ENCODE measurements at places on chromosomes 6 and 20.

DNA sequence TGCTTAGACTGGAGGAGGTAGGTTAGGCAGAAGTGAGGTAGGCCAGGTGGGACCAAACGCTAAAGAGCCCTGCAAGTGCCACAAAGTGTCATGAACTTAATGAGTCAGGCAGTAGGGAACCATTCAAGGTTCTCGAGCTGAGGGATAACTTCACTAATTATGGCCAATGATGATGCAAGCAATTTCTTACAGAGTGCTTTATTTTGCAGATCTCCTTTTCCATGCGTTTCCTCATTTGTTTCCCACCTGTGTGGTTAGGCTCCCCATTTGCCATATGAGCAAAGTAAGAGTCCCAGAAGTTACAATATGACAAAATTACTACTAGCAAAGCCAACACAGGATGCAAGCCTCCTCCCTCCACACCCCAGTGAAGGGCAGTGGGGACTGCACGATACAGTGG lies 36.5 kb upstream of the PSMF1 start:
- DNase-seq = no peak

GRCh38 chr6:10963113-10963512 lies 76.3 kb downstream of the SYCP2L start:
- no peak for DNase-seq

GRCh38 chr6:120290964-120291363 lies 941.4 kb upstream of the MAN1A1 start:
- no peak for DNase-seq

GRCh38 chr6:40721271-40721952 lies 134.2 kb upstream of the LRFN2 start:
- no peak for DNase-seq

GRCh38 chr20:48564982-48565539 lies 262.7 kb downstream of the PREX1 start:
- DNase-seq = no peak

DNA sequence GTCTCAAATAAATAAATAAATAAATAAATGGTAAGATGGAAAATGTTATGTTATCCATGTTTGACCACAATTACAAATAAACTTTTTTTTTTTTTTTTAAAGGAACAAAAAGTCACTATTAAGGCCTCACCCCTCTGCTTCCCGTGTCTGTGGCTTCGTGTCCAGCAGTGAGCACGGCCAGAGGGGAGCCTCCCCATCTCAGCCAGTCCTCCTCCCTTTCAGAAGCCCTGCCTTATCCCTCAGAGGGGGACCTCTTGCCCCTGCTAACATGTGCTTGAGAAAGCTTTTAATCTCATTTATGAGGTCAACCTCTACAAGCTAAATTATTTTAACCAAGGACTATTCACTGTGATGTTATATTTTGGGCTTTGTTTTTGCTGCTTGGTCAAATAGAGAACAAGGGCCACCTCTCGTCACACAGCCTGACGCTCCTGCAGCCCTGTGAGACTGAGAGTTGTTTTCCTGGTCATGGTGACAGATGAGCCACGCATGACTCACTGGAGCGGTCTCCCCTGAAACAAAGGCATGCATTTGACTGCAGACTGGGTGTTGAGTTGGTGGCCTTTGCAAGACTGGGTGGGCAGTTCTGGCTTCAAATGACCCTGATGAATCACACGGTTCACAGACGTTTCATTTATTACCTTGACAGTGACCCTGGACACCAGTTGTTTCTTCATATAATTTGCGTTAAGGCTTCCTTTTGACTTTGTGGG lies 131.8 kb downstream of the TIAM2 start:
- DNase-seq = peak; percentile 32

- DNase-seq = peak; percentile 27
These were observed 158.8 kb downstream of the CDH26 start for GRCh38 chr20:60117065-60117464.

GRCh38 chr6:15892369-15892768 lies 229.5 kb upstream of the DTNBP1 start:
- DNase-seq = peak; percentile 19

DNA sequence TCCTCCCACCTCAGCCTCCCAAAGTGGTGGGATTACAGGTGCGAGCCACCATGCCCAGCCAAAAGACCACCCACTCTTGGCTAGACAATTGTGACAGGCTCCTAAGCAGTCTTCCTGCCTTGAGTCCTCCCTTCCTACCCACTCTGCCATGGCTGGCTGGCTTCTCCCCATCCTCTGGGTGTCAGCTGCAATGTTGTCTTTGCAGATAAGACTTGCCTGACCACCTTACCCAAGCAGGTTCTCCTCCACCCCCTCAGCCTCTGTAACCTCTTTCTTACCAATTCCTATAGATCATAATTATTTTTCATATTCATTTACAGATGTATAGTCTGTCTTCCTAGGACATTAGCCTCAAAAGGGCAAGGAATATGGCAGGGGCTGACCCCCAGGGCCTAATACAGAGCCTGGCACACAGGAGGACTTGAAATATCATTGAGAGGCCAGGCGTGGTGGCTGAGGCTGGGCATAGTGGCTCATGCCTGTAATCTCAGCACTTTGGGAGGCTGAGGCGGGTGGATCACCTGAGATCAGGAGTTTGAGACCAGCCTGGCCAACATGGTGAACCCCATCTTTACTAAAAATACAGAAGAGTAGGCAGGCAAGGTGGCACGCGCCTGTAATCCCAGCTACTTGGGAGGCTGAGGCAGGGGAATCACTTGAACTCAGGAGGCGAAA lies 28.7 kb upstream of the SPAG4 start:
- no peak for DNase-seq

GRCh38 chr6:35769211-35769610 lies 7.2 kb upstream of the CLPSL2 start:
- no peak for DNase-seq

GRCh38 chr6:84046755-84047154 lies 13.2 kb downstream of the MRAP2 start:
- DNase-seq = no peak

DNA sequence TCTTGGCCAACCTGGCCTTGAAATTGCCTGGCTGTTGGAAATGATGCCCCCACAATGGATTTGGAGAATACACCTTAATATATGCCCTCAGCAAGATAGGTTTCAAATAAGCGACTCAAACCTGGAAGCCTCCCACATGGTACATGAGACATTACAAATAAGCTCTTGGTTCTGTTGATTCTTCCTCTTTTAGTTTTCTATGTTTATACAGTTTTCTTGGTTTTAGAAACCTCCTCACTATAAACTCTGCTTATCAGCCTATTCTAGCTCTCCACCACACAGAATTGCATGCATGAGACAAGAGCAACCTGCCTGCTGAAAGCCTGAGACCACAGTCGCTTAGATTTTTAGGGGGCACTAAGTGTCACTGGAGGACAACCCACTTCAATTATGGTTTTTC lies 108.8 kb upstream of the PREP start:
- DNase-seq = no peak

- DNase-seq = no peak
These were observed 7.0 kb downstream of the IL22RA2 start for GRCh38 chr6:137166247-137167098.

- DNase-seq = peak; percentile 39
These were observed 20.1 kb downstream of the PLCB1 start for GRCh38 chr20:8152183-8152582.
